Iris pigment epithelial cell (primary cell): ENCODE measurements at places on chromosomes 4 and X.

DNA sequence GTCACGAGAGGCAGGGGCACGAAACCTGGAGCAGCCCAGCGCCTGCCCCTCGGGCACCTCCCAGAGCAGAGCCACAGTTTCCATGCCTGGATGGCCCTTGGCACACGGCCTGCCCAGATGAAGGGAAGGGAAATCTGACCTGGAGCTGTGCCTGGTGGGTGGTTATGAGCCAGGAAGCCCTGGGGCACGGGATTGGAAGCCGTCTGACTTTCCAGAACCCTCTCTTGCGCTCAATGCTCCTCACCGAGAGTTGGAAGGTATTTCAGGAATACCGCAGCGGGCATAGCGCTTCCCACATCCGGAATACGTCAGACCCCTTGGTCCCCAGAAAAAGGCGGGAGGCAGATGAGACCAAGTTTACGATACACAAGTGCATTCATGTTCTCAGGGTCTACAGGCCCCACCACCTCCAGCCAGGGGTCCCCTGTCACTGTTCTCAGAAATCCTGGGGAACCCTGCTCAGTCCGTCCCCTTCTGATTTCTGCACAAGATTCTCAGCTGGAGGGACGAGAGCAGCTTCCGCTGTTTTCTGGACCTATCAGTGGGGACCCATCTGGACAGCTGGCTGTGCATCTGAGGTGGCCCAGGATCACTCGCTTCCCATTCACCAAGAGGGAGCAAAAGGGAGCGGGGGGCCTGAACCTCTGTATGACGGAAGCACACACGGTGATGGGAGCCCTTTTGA lies 172.9 kb downstream of the AFAP1 start:
- no peak for DNase-seq

GRCh38 chrX:30822068-30822681 lies 66.9 kb downstream of the TAB3 start:
- no peak for DNase-seq

DNA sequence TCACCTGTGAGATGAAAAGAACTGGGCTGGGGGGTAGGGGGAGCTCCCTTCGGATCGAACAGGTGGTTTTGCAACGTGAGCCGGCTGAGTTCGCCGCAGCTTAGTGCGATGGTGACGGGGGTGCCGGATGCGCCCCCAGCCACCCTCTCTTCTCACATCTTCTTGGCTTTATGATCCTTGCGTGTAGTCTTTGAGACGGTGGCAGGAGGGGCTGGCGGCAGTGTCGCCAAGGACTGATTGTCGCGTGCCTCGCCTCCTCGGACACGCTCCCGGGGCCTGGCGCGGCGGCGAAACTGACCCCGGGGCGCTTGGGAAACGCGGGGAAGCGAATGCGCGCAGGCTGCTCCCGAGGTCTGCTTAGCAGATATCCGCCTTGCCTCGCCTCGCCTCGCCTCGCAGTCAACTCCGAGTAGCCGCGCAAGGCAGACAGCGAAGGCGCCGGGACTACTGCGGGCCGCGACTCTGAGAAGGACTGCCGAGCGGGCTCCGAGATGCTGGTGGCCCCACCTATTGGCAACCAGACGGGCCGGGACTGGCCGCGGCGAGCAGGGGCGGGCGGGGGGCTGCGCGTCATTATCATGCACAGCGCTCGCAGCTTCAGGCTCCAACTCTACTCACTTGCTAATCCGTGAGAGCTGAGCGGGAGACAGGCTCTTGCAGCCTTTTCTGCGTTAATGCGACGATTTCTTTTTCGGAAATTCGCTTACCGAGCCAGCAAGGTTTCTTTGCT lies 1.5 kb downstream of the GRID2 start:
- peak; percentile 59 for DNase-seq

DNA sequence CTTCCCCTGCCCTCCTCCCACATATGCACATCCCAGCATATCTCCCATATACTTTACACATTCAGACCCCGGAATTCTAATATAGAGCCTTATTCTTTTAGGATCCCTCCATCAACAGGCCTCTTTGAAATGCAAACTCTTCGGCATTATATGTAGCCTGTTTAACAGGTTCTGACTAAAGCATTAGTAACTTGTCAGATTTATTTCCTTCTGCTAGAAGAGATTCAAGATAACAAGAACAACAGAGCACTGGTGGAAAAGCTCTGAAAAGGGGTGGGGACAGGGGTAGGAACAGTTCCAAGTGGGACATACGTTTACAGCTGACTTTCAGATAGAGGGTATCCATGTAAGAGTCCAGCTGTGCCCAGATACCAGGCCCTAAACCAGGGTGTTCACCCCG lies 31.7 kb upstream of the PRPS1 start:
- no peak for DNase-seq

- DNase-seq, result no peak
Measured at GRCh38 chrX:20382518-20383297, 116.0 kb upstream of the RPS6KA3 start.

DNA sequence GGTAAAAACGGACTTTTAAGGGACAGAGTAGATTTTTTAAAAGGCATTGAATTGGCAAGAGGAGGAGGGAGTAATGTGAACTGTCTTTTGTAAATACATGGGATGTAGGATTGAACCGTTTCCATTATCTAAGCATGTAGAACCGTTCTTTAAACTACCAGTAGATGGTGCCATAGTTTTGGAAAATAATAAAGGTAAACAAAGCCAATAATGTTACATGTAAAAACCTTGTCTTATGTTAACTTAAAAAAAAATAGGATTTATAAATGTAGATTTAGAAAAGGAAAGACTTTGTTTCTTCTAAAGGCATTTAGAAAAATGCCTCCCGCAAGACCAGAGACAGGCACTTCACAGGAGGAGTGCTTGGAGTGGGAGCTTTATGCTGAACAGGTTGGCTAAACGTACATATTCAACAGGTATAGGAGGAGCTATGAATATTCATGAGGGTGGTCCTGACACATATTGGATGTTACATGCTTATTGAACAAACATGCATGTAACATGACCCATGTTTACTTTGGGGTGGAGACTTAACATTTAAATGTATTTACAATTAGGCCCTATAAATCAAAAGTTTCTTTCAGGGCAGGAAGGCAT lies 45.5 kb upstream of the FAM241A start:
- DNase-seq, result peak; percentile 65

DNA sequence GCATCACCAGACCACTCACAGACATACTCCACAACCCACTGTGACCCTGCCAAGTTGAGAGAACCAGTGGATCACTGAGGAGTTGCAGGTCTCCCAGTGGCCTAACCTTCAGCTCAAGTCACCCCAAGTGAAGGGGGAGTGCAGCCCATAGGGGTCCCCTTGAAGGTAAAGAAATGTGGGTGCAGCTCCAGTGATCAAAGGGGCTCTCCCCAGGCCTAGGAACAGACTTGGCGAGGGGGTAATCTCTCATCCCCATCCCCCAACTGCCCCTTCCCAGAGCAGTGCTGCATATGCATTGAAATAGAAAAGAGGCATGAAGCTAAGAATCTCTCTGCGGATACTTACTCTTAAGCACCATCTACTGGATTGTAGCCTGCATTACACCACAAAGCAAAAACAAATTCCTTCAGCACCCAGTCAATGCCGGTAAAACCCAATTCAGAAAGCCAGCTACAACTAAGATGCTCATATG lies 27.0 kb downstream of the MAGEE1 start:
- DNase-seq, result peak; percentile 9

DNA sequence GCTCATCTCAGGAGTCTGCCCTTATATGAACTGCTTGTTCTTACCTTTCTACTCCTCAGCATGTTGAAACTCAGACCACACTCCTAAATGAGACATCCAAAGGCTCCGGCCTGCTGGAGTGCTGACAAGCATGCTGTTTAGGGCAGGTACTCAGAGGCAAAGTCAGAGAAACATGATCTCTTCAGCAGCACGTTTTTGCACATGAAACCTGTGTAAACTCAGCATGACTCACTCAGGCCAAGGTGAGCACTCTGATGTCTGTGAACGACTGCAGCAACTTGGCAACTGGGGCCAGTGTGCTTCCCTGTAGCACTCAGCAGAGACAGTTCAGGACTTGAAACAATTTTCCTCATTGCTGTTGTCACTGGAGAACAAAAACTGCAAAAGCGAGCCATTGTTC lies 109.6 kb downstream of the PACRGL start:
- peak; percentile 31 for DNase-seq

DNA sequence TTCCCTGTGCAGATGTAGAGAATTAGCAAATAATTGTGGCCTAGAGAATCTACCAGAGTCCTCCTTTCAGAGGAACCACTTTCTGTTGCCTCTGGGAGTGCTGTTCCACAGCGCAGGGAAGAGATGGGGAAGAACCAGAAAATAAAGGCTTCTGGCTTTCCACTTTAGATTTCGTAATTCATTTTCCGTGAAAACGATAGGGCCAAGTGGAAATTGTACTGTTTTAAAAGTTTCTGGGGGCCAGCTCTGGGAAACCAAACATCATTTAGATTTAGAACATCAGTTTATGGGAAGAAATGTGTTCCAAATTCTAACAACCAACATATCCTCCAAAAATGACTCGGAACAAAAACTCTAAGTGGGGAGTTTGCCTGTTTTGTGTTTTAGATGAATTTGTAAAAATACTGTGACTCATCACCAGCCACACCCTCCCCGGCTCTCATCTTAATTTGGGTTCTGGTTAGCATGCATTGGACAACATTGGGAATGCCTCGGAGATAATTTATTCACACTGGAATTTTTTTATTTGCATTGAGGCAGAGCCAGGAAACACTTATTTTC lies 65.2 kb upstream of the LNX1 start:
- peak; percentile 15 for DNase-seq

DNA sequence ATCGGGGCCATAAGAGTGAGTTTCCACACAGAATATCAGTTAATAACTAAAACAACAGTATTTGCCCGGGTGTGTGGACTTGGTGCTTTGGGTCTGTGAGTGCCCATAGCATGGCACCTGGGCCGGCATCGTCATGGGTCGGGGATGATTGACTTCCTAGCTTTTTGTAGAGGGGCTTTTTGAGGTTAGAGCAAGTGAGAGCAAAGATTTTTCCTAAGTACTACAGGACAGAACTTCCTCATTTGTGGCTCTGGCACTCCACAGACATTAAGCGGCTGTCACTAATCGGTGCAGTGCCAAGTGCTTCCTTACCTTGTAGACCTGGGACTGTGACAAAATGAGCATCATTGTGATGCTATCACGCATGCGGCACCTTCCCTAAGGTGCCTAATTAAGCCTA lies 81.0 kb downstream of the SHROOM2 start:
- no peak for DNase-seq

GRCh38 chr4:172188248-172188988 lies 375.2 kb downstream of the GALNTL6 start:
- no peak for DNase-seq

DNA sequence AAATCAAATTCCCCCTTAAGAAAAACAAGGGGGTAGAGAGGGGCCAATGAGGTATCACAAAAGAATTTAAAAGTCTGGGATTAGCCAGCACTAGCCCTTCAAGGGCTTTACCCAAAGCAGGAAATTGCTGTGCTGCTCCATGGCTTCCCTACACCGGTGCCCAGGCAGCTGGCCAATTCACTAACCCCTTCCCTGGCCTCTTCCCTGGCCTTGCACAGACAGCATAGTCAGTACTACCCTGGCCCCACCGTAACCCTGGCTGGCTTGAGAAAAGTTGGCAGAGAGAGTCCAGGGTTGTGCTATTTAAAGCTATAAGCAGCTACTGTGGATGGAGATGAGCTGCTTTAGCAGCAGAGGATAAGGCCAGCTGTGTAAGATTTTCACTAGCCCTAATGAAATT lies 43.1 kb downstream of the ADAMTS3 start:
- peak; percentile 82 for DNase-seq

DNA sequence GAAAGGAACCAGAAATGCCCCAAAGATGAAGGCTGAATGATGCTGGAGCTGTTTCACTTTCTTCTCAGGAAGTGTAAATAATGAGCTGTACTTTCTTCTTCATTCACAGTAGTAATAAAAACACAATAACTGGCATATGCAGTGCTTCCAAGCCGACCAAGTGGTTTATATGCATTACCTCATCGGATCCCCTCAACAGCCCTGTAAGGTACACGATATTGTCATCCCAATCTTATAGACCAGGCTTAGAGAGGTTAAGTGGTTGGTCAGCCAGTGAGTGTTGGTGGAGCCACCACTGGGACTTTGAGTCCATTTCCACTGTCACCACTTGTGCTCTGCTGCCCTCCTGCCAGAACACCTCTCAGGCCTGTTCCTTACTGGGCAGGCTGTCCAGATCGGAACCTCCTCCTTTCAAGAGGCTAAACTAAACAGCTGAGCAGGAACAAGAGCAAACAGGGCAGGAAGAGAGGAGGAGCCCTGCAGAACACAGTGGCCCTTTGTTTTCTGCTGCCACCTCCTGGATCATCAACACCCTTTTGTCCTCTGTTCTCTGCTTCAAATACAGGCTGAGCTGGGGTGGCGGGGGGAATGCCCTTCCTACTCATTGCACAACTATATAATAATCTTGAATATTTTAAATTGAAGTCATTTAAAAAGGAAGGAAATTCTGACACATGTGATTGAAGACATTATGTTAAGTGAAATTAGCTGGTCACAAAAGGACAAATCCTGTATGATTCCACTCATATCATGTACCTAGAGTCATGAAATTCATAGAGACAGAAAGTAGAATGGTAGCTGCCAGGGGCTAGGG lies 112.5 kb upstream of the ATP6AP2 start:
- peak; percentile 26 for DNase-seq

DNA sequence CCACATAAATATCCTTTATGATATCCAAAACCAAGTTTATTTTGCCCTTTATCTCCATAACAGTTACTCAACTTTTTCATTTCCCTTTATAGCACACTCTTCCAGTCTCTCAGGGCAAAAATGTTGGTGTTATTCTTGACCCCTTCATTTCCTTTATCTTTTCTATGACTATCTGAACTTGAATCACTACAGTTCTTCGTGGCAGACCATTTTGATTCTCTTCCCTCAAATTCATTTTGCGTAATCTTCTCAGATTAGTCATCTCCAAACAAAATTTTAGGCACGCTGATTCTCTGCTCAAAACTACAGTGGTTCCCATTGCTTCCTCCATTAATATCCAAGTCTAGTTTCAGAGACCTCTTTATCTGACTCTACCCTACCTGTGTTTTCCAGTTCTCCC lies 26.1 kb downstream of the RUFY3 start:
- peak; percentile 72 for DNase-seq

DNA sequence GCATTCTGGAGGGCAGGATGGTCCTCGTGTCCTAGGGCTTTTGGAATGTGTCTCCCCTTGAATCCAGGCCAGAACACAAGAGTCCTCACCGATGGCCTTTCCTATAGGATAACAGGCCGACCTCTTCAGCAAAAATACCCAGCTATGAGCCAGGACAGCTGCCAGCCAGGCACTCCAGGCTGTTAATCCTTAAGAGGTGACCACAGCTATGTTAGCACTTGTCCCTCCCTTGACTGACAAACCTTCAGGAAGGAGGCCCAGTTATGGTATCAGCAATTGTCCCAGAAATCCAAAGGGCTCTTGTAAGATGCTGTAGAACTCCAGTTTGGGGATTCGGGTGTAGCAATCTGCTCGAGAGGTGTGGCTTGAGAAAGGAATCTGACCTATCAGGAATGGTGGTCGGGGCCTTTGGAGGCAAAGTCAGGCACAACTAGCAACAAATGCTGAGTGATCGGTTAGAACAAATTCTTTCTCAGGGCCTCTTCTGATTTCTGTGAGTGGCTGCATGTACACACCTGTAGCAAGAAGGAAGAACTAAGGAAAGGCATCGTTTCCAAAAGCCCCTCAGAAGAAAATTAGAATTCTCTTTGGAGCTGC lies 54.6 kb downstream of the PTCHD1 start:
- no peak for DNase-seq
